Keratinocyte (primary cell): ENCODE measurements at places on chromosomes 12 and 14.

GRCh38 chr12:54364413-54364812, at the start of gene GPR84:
TSS of gene GPR84 (minus strand) at chr12:54364486. CDS start at chr12:54363851, 635 bp downstream.
- DNase-seq, result no peak
- peaks cover 23% of the 10 kb centered on the region for H3K4me1 ChIP-seq
- no peak within 1 kb of the TSS for H3K4me3 ChIP-seq
- H3K27me3 ChIP-seq, result no peaks in the 10 kb centered on the region
- no peak within 1 kb of the TSS for H3K27ac ChIP-seq

DNA sequence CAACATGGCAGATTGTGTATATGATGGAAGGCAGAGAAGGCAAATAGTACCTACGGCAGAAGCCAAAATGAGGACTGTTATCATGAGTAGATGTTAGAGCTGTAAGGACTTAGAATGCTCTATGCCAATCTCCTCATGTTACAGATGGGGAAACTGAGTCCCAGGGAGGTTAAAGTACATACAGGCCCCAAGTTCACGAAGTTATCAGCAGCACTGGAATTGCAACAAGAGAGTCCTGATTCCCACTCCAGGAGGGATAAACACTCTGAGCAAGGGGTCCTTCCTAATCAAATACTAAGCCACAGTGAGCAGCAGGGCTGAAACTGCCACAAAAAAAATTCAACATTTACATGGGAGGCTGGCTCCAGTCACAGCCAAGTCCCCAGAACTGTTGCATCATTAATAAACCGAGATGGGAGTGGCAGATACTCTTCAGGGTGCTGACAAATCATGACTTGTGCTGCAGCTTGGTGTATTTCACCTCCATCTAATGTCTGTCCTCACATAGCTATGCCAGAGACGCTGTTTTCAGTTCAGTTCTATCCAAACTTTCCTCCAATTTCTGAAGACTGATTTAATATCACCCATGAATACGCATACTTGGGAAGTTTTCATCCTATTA, 24.2 kb downstream of the NUAK1 start:
- no peak for DNase-seq
- H3K36me3 ChIP-seq, result no peaks in the 10 kb centered on the region
- peak overlapping the region; percentile 94 for H3K27ac ChIP-seq
- peaks cover 70% of the 10 kb centered on the region for H3K4me1 ChIP-seq
- H3K4me3 ChIP-seq, result no peak overlapping the region
- H3K27me3 ChIP-seq, result no peaks in the 10 kb centered on the region

DNA sequence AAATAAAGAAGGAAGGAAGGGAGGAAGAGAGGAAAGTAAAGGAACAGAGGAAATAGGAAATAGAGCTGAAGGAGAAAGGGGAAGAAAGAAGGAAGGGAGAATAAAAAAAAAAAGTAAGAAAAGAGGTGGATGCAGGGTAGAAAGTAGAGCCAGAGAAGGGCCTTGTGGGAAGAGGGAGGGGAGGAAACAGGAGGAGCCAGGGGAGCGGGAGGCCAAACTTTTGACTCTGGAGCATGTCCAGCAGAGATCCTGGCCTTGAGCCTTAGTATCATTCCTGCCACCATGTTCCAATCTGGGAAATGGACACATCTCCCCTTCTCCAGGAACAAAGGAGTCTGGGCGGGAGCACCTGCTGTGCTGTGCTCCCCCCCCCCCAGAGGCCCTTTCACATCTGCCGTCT, 11.1 kb upstream of the SMUG1 start:
- no peak for DNase-seq
- H3K36me3 ChIP-seq, result no peaks in the 10 kb centered on the region
- no peak overlapping the region for H3K4me3 ChIP-seq

- peaks cover 4% of the 10 kb centered on the region for H3K4me1 ChIP-seq
- no peak overlapping the region for H3K4me3 ChIP-seq
- no peaks in the 10 kb centered on the region for H3K27me3 ChIP-seq
- no peaks in the 10 kb centered on the region for H3K36me3 ChIP-seq
- H3K27ac ChIP-seq, result no peak overlapping the region
These were observed 70.9 kb downstream of the TBK1 start for GRCh38 chr12:64522807-64523206.

- no peak for DNase-seq
- H3K4me3 ChIP-seq, result no peak overlapping the region
- H3K36me3 ChIP-seq, result no peaks in the 10 kb centered on the region
These were observed 1230.4 kb downstream of the AACS start for GRCh38 chr12:126295652-126296051.

DNA sequence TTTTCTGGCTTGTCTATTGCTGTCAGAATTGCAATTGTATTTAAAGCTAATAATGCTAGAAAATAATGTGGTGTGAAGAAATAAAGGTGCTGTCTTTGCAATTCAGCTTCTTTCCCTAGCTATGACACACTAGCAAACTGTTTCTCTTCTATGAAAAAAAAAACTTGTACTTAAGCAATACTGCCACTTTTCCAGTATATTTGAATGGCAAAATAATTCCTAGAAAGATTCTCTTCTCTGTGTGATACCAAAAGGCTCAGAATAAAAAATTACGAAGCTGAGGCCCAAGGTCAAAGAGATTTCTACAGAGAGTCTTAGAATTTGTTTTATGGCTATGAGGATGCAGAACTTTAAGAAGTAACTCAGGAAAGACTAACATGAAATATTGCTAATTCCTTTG, 235.5 kb downstream of the ADAMTS20 start:
- no peaks in the 10 kb centered on the region for H3K27me3 ChIP-seq
- H3K36me3 ChIP-seq, result no peaks in the 10 kb centered on the region
- no peaks in the 10 kb centered on the region for H3K4me1 ChIP-seq
- no peak for DNase-seq
